Astrocyte of the spinal cord (primary cell): ENCODE measurements at places on chromosomes 12 and 14.

GRCh38 chr12:1634590-1635191 is 5.7 kb downstream of the WNT5B start:
- peak; percentile 78 for DNase-seq

GRCh38 chr14:63795532-63795931 is 57.3 kb upstream of the SYNE2 start:
- no peak for DNase-seq

- DNase-seq, result peak; percentile 73
These were observed 10.4 kb downstream of the MAP4K5 start for GRCh38 chr14:50521912-50522341.

GRCh38 chr14:75769047-75769685 is 108.1 kb downstream of the TTLL5 start:
- peak; percentile 32 for DNase-seq
